Naive thymus-derived CD4-positive, alpha-beta T cell (primary cell): ENCODE measurements at places on chromosomes 1 and 21.

GRCh38 chr1:36253161-36253862, 29.1 kb downstream of the THRAP3 start:
- H3K36me3 ChIP-seq, result peaks cover 5% of the 10 kb centered on the region
- peaks cover 10% of the 10 kb centered on the region for H3K4me1 ChIP-seq
- H3K4me3 ChIP-seq, result no peak overlapping the region
- DNase-seq, result no peak
- no peak overlapping the region for H3K27ac ChIP-seq

GRCh38 chr1:231691618-231692259, 65.1 kb downstream of the DISC1 start:
- DNase-seq, result no peak
- H3K4me1 ChIP-seq, result no peaks in the 10 kb centered on the region
- H3K4me3 ChIP-seq, result no peak overlapping the region
- H3K27me3 ChIP-seq, result no peaks in the 10 kb centered on the region

DNA sequence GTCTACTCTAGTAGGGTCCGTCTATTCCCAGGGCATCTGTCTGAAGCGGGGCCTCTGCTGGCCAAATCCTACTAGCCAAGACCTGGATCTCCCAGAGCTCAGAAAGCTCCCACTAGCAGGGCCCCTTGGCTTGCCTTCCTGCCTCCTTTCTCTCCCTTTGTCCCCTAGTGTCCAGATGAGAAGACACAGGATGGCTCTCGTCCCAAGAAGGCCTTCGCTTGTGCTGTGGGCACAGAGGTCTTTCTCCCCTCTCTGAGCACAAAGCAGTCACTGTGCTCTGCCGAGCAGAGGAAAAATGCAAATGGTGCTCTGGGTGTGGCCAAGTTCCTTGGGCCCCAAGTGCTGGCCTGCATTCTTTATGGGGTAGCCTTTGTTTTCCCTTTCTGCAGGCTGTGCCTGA, 13.0 kb upstream of the GPR137B start:
- DNase-seq, result no peak
- no peaks in the 10 kb centered on the region for H3K27me3 ChIP-seq
- no peaks in the 10 kb centered on the region for H3K36me3 ChIP-seq
- H3K4me1 ChIP-seq, result no peaks in the 10 kb centered on the region
- H3K27ac ChIP-seq, result no peak overlapping the region
- H3K4me3 ChIP-seq, result no peak overlapping the region

GRCh38 chr1:225819346-225820192, 9.6 kb downstream of the EPHX1 start:
- H3K27ac ChIP-seq, result no peak overlapping the region
- no peaks in the 10 kb centered on the region for H3K36me3 ChIP-seq
- H3K4me3 ChIP-seq, result no peak overlapping the region
- H3K27me3 ChIP-seq, result no peaks in the 10 kb centered on the region

GRCh38 chr1:11847667-11848372, at the start of gene NPPA:
Gene NPPA, minus strand, starts transcription at chr1:11847783. Its CDS starts 99 bp downstream, at chr1:11847684.
- H3K4me3 ChIP-seq, result no peak within 1 kb of the TSS
- H3K27ac ChIP-seq, result no peak within 1 kb of the TSS
- no peaks in the 10 kb centered on the region for H3K4me1 ChIP-seq
- DNase-seq, result no peak
- H3K27me3 ChIP-seq, result no peaks in the 10 kb centered on the region

DNA sequence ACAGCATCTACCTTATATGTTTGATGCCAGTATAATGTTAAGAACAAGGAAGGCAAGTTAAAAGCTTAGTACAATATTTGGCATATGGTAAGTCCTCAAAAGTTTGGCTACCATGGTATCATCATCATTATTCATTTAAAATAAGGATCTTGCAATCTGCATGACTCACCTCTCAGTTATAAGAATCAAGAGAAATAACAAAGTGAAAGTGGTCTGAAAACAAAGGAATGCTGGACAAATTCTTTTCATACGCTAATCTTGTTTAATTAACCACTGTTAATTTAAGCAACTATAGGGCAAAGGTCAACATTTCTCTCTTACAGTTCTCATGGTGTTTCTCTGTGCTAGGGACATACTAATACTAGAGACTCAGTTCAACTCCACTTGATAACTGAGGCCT, 13.0 kb upstream of the CLDN19 start:
- no peaks in the 10 kb centered on the region for H3K4me1 ChIP-seq
- DNase-seq, result no peak
- no peaks in the 10 kb centered on the region for H3K36me3 ChIP-seq
- H3K27ac ChIP-seq, result no peak overlapping the region
- no peaks in the 10 kb centered on the region for H3K27me3 ChIP-seq
